ENCODE measurements at places on chromosomes 12 and 14. TPM values are rescaled to one million over a fixed set of nuclear protein-coding genes. Genes with fewer than 3 reads are reported as not detected.

DNA sequence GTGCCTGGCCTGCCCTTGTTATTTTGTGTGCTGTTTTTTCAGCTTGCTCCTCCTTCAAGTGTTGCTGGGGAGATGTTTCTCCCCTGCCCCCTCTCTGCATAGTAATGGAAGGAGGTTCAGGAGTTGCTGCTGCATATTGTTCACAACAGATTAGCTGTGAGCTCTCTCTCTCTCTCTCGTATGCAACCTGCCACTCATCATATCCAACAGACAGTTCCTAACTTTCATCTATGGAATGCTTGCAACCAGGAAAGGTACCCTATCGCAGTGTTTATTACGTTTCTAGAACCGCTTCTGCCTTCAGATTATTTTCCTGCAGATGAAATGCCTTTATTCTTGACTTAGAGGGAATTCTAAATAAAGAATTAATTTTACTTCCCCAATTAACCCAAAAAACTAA lies 372.9 kb downstream of the RMST start:
- no peak for DNase-seq

DNA sequence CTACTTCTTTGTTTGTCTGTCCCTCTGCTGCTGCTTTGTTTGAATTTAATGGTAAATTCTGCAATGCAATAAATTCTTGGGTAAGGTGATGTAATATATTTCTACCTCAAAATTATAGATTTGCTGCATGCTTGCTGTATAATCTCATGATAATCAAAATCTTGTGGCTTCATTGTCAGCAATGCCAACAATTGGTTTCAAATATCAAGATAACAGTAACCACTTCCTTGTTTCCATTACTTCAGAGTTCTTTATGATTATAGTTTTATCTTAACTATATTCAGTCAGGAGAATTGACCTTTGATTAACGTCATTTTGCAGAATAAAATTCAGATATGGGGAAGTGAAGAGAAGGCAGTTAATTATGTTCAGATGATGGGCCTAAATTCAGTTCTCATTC lies 30.2 kb upstream of the RNU6-8 start:
- DNase-seq = no peak

GRCh38 chr14:104559804-104560585 lies 19.6 kb upstream of the C14orf180 start:
- no peak for DNase-seq

DNA sequence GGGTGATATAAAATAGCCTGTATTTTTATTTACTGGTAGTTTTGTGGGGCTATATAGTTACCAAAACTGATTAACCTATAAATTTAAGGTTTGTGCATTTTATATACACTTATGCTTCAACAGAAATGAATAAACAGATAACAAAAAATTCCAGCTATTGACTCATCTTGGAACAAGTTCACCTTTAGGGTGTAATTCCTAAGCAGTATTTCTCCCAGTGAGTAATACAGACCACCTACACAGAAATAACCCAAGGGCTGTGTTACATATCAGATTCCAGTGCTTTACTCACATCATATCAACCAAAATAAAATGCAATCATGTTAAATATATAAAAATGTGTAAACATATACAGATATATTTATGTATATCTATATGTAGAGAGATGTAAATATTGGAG lies 345.6 kb downstream of the ADAMTS20 start:
- no peak for DNase-seq

GRCh38 chr14:66228267-66228970 lies 257.8 kb upstream of the CCDC196 start:
- no peak for DNase-seq

GRCh38 chr12:79514730-79515529 lies 175.8 kb downstream of the PAWR start:
- no peak for DNase-seq

DNA sequence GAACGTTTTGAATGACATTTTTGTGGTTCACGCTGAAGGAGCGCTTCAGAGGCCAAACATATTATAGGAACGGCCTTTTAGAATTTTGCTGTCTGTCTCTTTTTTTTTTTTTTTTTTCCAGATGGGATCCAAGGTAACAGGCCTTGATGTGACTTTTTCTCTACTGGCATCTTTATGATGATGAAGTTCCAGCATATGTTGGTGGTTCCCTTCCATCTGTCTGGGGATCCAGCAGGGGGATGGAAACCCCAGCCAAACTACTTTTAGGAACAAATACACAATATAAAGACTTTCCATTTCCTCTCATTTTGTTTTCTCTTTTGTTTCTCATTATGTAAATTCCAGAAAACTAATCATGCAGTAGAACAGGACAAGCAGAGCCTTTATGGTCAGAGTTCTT lies 239.3 kb upstream of the PRICKLE1 start:
- DNase-seq = no peak

DNA sequence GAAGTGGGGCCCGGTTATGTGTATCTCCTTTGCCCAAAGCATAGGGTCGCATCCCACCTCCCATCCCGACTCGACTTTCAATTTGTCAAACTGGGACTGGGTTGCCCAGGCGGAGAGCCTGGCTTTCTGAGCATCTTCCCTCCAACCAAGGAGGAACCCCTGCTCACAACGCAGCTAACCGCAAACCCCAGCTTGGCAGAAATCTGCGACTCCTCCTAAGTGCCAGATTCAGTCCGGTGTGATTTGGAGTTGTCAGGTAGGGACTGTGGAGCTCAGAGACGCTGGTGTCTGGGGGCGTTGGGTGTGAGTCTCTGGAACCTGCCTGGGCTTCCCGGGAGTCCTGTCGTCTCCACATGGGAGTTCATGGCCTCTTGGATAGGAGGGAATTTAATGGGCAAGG lies 1126.7 kb downstream of the AACS start:
- DNase-seq = no peak

DNA sequence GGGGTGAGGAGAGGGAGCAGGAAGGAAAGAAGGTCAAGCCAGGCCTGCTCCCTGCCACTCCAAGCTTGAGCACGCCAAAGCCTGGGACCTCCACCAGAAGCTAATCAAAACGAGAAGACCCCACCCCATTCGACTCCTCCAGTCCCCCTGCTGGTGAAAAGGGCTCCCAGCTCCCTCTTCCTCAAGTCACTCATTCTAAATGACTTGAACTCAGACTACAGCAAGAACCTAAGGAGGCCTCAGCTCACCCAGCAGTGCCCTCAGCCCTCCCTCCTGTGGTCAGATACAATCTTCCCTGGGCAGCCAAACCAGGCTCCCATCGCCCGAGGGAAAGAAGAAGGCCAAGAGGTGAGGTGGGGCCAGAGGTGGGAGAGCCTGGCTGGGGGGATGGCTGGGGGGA lies 17.4 kb downstream of the HDAC7 start:
- no peak for DNase-seq

GRCh38 chr12:114655934-114656749 lies 27.8 kb downstream of the TBX3 start:
- DNase-seq = no peak

- no peak for DNase-seq
Observed at GRCh38 chr14:49497267-49497666, 88.9 kb downstream of the RPS29 start.

The NR1H4 gene
- polyA plus RNA-seq = 18.6 TPM
